Renal cortex interstitium (tissue), 15 donors: ENCODE measurements at places on chromosomes 4 and X.
A peak's percentile ranks its signal among the peaks of the same experiment; 100 is the strongest.

DNA sequence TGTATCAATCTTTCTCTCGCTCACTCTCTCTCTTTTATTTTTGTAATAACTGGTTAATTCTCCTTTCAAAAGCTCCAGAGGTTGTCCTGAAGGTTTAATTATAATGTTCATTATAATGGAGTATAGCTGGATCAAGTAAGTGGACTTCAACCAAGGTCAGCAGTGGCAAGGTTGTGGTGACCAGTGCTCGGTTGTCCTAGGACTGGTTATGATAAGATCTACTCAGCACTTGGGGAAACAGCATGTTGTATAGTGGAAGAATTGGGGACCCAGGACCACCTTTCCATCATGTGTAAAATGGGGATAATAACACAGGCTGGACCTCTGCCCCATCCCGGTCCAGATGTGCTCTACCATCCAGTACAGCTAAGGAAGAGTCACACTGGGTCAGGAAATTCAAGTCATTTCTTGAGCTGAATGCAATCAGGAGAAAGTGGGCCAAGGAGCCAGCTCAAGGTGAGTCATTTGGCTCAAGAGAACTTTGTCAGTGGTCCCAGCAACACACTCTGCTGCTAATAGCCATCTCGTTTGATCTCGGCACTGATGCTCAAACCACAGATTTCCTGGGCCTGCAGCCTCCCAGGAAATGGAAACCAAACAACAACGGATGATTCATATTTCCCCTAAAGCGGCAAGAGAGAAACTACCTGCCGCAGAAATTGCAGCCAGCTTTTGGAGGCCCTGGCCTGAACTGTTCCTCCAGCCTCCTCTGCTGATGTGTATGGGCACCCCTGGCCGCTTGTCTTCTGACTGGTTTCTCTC, 123.6 kb upstream of the RBPJ start:
- no peak for DNase-seq

GRCh38 chrX:15903186-15903681, 48.6 kb upstream of the AP1S2 start:
- no peak for DNase-seq

- no peak for DNase-seq
Measured at GRCh38 chr4:32768664-32769389, 2048.7 kb downstream of the PCDH7 start.

GRCh38 chr4:113749178-113749577, 12.4 kb downstream of the CAMK2D start:
- no peak for DNase-seq

DNA sequence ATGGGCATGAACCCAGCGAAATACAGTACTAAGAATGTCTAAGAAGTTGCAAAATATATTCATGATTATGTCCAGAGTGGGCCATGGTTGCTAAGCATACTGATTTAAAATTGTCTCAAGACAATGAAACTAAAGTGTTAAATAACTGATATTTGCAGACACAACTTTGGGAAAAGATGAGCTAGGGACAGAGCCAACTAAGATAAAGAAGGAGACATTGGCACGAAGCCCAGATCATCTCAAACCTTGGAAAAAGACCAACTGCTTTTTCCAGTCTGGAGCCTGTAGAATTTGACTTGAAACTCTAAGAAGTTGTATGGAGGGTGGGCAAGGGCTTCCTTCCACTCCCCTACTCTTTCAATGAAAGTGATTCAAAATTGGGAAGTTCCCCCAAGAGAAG, 108.5 kb upstream of the GLRA2 start:
- DNase-seq, result no peak

DNA sequence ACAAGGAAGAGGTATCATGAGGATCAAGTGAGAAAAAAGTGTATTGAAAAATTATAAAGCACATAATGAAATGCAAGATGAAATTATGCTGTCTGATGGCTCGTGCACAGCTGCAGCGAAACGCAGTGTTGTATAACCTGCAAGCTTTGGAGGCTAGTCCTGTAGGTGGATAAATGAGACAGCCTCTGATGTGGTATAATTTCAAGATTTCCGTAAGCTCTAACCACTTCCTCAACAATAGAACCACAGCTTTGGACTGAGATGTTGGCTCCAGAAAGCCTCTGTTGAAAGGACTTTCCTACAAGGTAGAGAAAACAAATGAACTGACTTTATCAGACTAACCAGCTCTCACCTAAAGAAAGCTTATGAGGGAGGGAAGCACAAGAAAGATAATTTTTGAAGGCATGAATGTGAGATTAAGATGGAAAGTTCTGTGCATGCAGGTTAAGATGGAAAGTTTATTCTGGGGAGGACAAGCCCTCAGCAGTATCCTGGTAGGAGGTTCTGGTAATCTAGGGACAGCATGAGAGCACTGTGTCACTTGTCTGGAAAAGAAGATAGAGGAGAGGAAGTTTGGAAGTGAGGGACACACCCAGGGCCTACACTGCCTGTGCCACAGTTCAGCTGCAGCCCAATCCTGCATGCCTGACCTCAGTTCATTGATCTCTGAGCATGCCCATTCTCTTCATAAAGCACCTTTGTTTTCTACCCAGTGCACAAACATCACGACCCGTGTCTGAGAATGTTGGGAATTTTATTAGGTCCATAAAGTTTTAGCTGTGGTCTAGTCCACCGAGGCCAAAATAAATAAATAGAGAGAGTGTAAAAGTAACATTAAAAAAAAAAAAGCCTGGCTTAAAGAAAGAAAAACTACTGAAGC, 161.5 kb upstream of the SFRP2 start:
- DNase-seq, result peak; percentile 1

GRCh38 chr4:79445371-79445781, 37.3 kb upstream of the GK2 start:
- DNase-seq, result peak; percentile 34

- no peak for DNase-seq
Measured at GRCh38 chr4:113145519-113146291, 96.3 kb downstream of the ANK2 start.

GRCh38 chrX:53494436-53494835, 60.3 kb upstream of the HSD17B10 start:
- peak; percentile 6 for DNase-seq

DNA sequence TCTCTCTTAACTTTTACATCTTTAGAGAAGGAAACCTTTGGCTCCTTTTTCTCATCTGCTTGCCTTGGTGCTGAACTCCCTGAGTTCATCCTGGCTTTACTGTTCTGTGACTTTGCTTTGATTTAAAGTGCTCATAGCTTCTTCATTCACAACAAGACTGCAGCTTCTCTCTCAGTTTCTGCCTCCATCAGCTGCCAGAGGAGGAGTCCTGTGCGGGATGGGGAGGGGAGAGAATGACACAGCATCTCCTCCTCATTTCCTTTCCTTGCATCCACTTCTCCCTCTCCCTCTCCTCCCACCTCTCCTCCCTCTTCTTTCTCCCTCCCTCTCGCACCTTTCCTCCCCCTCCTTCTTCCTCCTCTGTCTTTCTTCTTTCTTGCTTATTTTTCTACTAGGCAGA, 42.0 kb downstream of the CBLL2 start:
- no peak for DNase-seq

GRCh38 chrX:12021698-12022097, 116.6 kb upstream of the FRMPD4 start:
- DNase-seq, result no peak

GRCh38 chrX:25226151-25226550, 210.4 kb upstream of the ARX start:
- no peak for DNase-seq

- DNase-seq, result no peak
Measured at GRCh38 chr4:90318193-90318592, 191.0 kb downstream of the CCSER1 start.

DNA sequence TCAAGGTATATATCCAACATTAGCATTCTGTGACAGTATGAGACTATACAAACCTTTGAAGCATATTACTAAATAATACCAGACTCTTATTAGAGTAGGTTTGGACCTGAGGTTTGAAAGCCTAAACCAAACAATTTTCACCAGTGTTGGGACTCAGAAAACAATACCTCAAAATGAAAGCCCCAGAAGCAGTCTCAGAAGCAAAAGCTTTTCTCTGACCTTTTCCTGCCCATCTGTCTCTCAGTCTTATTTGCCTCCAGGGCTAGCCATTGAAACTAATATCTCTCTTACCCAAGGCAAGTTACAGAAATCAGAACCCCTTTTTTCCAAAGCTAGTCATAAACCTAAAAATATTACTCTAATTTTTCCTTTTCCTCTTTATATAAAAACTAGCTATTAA, 163.3 kb downstream of the PTCHD1 start:
- DNase-seq, result no peak

- DNase-seq, result no peak
Measured at GRCh38 chr4:186621959-186622553, 66.7 kb upstream of the MTNR1A start.

GRCh38 chr4:23153076-23153475, 460.3 kb downstream of the GBA3 start:
- DNase-seq, result no peak

- DNase-seq, result no peak
Measured at GRCh38 chr4:83197555-83198235, 83.2 kb upstream of the PLAC8 start.
